ENCODE measurements at places on chromosomes 4 and X.

DNA sequence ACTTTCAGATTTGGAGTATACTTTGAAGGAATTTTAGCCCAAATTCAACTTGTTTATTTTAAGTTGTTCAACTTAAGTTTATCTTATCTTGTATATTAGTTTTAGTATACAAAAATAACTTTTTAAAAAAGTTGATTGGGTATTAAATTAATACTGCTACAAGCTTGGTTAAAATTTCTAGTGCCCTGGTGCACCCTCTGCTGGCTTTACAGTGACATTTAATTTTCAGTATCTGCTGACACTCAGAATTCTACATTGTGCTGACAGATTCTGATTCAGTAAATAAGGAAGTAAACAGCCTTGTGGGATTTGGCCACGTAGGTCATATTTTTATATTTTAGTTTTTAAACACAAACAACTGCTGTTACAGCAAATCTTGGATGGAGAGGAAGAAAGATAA, 2.9 kb downstream of the EDA start:
- DNase-seq, result no peak

DNA sequence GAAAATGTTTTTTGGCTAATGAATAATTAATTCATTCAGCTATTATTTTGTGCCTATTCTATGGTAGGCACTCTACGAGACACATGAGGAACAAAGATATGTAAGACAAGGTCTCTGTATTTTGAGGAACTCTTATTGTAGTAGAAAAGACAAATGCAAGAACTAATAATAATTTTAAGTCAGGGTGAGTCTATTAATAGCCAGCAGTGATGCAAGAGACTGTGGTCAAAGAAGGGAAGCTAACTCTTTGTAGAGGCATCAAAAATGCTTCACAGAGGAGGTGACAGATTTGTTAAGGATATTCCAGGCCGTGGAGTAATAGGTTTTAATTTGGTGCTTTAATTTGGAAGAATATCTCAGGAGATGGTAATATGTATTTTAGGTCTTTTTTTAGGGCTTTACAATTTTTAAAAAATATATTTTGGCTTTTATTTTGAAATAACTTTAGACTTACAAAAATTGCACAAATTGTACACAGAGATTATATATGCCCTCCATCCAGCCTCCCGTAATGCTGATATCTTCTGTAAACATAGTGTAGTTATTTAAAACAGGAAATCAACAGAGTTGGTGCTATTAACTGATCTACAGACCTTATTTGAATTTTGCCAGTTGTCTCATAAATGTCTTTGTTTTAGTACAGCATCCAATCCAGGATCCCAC, 48.1 kb downstream of the DCLK2 start:
- no peak for DNase-seq

DNA sequence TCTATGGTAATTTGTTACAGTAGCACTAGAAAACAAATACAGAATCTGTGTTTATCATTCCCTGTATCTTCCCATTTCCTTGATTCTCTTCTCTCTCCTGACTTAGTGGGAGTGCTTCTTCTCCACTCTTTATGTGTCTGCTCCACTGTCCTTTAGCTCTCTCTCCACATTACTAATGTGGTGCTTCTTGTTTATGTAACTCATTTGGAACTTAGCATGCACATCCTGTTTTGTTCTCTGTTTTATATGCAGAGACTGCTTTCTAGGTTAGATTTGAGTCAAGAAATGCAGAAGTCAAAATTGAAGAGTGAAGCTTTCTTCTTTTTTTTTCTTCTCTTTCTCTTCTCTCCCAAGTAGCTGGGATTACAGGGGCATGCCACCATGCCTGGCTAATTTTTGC, 25.9 kb downstream of the ADH1A start:
- DNase-seq, result no peak

DNA sequence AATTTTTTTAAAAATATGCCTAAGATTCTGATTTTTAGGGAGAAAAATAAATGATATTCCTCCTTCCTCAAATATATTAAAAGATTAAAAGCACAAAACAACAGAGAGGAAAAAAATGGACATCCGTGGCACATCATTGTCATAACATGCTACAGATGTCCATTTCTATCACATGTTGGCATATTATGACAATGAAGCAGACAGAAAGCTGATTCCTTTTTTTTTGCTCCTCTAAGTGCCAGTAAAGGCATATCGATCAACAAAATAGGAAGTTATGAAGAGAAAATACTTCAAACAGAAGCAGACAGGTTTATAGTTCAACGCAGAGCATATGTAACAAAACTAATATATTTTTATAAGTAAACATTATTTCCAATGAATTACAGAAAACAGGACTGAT, 11.2 kb downstream of the KLHL8 start:
- DNase-seq, result no peak

- DNase-seq, result no peak
Measured at GRCh38 chr4:78734441-78735162, 41.5 kb upstream of the BMP2K start.

- no peak for DNase-seq
Measured at GRCh38 chrX:69015156-69015555, 150.1 kb downstream of the PJA1 start.

- no peak for DNase-seq
Measured at GRCh38 chr4:96136056-96136455, 296.2 kb downstream of the PDHA2 start.

GRCh38 chrX:17414027-17414658, 39.1 kb downstream of the NHS start:
- no peak for DNase-seq

DNA sequence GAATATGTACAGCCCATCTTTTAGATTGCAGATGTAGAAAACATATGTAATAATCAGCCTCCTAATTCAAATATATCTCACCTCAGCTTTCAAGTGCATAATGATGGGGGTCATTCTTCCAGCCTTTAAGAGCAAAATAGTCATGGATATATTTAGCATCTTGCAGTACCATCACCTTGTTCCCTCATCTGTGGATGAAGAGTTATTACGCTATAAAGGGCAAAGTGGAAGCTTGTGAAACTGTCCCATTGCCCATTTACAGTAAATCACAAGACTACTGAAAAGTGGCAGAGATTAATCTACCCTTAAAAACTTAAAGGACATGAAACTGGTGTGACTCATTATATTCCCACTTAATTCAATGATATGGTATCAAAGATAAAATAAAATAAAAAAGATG, 979.7 kb upstream of the HS3ST1 start:
- DNase-seq, result no peak

DNA sequence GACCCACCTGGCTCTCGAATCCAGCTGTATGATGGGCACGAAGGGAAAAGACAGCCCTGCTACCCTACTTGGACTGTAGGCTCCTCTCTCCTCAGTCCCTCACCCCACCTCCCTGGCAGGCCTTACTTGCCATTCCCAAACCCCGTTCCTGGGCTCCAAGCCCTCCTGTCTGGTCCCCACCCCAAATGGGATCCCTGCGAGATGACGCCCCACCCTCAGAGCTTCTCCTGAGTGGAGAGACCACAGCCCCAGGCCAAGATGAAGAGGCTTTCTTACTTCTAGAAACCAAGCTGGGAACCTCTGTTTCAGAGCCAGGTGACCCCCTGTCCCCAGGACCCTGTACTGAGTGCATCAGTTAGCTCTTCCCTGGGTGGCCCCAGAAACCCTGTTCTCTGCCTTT, 4.5 kb downstream of the NALF2 start:
- DNase-seq, result no peak

GRCh38 chrX:85611926-85612325, 232.5 kb upstream of the POF1B start:
- no peak for DNase-seq

GRCh38 chrX:20595928-20596575, 329.3 kb upstream of the RPS6KA3 start:
- no peak for DNase-seq

DNA sequence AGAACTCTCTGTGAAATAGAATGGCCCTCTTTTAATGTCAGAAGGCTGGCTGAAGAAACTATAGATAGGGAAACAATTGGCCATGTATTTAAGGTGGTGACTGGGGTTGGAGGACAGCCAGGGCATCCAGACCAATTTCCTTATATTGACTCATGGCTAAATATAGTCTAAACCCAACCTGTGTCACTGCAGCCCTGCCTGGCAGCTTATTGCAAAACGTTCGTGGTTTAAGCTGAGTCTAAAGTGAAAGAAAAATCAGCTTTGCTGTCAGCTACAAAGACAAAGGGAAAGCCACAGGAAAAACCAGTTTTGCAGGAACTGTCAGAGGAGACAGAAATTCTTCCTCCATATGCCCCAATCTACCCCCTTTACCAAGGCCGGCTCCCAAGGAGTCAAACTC, 902.8 kb upstream of the NDST4 start:
- no peak for DNase-seq

DNA sequence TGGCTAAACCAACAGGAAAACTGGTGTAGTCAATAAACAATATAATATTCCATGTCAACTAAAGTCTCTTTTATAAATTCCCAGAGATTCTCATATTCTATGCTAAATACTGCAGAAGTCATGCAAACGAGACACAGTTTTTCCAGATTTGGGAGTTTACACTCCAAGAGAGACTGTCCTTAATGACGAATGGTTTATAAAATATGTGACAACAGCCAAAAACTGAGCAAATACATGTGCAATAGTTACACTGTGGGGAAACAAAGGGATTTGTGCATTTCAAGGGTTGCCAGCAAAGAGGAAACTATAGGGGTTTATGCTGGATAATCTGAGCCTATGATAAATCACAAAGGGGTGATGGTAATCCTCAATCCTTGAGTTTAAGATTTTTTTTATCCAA, 75.7 kb downstream of the GPC4 start:
- DNase-seq, result no peak

DNA sequence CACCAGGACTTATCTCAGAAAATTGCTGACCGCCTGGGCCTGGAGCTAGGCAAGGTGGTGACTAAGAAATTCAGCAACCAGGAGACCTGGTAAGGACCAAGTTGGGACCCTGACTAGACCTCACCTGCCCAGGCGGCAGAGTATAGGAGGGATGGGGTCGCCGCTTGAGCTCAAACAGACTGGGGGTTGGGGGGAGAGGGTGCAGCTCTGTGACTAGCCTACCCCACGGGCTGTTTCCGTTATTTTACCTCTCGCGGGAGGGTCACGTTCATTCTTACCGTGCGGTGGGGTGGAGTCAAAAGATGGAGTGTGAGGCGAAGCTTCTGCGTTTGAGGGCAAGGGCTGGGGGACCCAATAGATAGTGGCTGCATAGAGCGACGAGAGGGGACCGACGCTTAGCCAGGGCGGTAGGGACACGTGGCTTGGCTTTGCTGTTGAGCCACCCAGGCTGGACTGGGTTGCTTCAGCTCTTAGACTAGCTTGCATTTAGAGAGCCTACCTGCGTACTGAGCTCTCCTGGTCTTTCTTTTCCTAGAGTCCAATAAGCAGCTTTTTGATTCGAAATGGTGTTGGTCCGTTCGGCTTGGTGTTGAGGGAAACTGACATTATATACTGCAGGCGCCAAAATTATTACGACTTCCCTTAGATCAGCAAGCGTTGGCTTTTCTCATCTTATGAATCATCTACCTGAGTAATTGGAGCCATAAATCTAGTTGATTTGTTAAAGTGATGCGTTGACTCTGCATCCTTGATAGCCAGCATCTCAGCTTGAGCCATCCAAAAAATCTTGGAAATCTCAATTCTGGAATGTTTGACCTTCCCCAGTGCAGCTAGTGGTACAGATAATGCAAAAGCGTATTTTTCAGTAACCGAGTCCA, 591 bp downstream of the PRPS1 start:
- peak; percentile 28 for DNase-seq

GRCh38 chrX:34805951-34806350, 136.6 kb upstream of the FAM47B start:
- no peak for DNase-seq

GRCh38 chrX:151902813-151903591, 9.7 kb upstream of the MAGEA4 start:
- DNase-seq, result no peak

DNA sequence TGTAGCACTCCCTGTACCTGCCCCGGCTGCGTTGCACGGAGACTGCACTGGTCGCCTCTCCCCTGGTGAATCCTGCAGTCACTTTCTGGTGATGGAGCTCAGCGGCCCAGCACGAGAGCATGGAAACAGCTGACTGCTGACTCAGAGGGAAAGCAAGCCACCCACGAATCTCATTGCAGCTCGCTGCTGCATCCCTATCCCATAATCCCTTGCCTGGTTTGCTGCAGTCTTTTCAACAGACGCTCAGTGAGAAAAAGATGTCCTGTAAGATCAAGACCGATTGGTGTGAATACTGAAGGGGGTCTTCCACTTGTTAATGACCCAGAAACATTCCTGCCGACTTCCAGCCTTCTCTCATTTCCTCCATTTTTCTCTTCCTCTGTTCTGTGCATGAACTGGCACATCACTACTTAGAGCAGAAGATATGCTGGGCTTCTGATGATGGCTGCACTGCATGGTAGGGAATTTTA, 52.9 kb downstream of the TRIM2 start:
- no peak for DNase-seq

DNA sequence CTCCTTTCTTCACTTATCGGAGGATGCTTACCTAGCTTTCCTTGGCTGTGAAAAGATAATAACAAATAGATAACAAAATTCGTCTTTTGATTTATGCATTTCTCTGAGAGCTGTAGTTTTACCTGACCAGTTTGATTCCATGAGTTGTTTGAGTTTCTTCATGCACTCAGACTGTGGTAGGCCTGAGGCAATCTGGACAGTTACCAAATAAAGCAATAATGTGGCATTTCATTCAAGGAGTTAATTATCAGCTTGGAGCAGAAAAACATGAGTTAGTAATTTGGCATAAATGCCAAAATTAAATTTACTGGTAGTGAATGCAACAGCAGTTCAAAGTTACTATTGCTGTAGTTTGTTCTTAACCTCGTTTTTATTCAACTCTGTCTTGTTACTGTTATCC, 53.5 kb downstream of the FABP2 start:
- DNase-seq, result no peak

DNA sequence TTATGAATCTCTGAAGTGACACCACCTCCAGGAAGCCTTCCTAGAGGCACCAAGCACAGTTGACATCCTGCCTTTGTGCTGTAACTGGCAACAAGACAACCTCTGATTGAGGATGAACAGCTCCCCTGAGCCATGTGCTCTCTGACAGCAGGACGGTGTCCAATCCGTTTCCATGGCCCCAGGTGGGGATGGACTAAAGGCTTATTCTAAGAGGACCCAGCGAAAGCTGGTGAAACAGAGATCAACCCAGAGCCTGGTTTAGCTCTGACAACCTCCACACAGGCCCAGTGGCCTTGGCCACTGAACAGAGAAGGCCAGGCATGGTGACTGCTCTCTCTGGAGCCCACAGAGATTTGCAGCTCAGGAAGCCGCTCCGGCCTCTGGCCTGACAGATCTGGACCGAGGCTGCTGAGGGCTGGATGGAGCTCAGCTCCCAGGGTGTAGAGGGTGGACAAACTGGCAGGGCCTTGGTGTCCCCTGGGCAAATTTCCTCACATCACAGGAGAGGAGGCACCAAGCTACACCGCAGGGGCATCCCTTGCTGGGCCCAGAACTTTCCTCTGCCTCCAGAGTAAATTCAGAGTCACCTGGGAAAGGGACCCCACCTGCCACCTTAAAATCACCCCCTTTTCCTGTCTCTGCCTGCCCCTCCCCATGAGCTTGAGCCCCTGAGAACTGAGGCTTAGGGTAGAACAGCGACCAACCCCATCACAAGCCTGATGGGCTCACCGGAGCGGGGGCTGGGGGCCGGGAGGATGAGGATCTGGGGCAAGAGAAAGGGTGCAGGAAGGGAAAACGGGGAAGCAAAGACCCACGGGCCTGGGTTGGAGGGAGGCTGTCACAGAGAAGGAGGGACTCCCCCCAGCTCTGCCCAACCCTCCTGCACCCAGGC, 40.2 kb downstream of the HMX1 start:
- no peak for DNase-seq

Measured in stimulated activated CD4-positive, alpha-beta T cell treated with anti-CD3 and anti-CD28 coated beads, Interleukin-1b, Interleukin-23, amount 100 ng/mL, for 4 hours (primary cell).